Dorsolateral prefrontal cortex (tissue), 122 donors: ENCODE measurements at places on chromosomes 11 and 22. TPM values are rescaled to one million over a fixed set of nuclear protein-coding genes. Genes with fewer than 3 reads are reported as not detected.

DNA sequence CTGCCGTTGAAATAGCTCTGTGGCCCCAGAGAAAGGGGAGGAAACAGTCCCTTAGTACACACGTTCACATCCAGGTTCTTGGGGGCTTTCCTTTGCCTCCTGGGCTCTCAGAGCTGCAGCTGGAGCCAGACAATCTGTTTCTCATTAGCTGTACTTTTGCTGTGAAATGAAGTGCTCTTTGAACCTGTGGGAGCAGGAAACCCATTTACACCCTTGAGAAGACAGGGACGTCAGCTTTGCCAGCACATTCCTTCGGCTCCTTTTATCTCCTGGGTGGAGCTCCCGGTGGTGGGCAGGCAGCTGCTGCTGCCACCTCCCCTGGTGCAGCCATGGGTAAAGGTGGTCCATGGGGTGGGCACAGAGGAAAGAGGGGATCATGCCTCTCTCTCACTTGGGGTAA is 80.6 kb upstream of the TIMP3 start:
- DNase-seq: no peak

DNA sequence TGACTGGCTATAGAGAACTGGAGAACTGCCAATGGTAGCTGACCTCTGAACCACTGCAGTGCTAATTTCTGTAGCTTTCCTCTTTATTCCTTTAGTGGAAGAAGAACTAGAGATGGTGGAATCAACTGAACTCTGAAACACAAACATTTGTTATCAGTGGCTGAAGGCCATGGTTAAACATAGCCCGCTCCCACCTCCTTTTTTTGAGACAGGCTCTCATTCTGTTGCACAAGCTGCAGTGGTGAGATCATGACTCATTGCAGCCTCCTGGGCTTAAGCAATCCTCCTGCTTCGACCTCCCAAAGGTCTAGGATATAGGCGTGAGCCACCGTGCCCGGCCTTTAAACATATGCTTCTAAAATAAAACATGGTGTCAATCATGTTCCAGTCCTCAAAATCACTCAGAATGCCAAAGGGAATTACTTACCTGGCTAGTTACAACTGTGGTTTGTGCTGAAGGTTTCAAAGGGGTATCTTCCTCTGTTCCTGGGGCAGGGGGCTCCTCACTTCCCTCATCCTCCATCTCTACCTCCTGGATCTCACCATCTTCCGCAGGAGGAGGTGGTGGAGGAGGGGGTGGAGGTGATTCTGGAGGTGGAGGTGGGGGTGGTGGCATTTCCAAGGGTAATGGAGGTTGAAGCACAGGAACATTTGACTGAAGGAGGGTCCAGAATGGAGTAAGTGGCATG is 9.0 kb upstream of the AGBL2 start:
- no peak for DNase-seq

GRCh38 chr22:36362932-36363331 is 24.8 kb downstream of the MYH9 start:
- DNase-seq: no peak

Gene OR51B4
- total RNA-seq: 1.2 TPM

Gene C11orf91
- total RNA-seq: not detected

- no peak for DNase-seq
Observed at GRCh38 chr11:1335264-1335810, 25.9 kb upstream of the TOLLIP start.

DNA sequence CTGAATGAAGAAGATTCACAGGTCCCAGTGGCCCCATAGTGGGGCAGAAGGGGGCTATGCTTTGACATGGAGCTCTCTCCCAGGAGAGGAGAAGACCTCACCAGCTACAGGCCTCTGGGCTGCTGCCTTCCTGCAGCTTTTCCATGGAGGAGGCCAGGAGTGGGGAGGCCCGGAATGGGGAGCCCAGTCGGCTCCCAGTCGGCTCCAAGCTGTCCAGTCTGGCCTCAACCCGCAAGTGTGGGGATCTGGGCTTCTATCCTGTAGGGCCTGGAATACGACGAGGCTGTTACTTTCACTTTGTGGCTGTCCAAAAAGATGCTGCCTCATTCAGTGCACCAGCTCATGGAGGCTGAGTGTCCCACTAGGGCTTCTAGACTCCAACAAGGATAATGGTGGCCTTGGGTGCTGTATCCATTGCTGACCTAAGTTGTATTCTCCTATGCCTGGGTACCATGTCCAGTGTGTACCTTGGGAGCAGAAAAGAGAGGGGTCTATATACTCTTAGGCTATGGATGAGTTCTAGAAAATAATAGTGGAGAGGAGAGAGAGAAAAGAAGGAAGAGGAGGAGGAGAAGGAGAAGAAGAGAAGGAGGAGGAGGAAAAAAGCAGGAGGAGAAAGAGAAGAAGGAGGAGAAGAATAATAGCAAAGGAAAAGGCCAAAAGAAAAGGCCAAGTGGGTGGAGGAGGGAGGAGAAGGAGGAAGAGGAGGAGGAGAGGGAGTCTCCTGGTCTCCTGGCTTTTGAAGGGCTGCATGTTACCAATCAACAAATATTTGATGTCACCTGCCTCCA is 1.1 kb downstream of the MYO18B start:
- no peak for DNase-seq

DNA sequence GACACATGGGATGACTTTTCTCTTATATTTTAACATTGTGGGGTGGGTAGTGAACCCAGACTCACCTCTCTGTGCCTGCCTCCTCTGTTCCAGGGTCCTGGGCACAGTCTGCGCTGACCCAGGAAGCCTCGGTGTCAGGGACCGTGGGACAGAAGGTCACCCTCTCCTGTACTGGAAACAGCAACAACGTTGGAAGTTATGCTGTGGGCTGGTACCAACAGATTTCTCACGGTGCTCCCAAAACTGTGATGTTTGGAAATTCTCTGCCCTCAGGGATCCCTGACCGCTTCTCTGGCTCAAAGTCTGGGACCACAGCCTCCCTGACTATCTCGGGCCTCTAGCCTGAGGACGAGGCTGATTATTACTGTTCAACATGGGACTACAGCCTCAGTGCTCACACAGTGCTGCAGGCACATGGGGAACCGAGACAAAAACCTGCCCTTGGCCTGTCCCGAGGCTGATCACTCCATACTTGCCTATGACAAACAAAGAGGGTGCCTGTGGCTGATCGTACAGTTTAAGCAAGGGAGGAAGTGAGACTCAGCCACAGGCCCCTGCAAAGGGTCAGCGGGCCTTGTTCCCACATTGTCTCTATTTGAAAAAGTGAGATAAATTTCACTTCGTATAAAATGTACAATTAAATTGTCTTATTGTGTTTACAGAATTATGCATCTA is 43.7 kb upstream of the TOP3B start:
- DNase-seq: no peak

- no peak for DNase-seq
Observed at GRCh38 chr11:68414496-68415221, 45.9 kb upstream of the PPP6R3 start.

DNA sequence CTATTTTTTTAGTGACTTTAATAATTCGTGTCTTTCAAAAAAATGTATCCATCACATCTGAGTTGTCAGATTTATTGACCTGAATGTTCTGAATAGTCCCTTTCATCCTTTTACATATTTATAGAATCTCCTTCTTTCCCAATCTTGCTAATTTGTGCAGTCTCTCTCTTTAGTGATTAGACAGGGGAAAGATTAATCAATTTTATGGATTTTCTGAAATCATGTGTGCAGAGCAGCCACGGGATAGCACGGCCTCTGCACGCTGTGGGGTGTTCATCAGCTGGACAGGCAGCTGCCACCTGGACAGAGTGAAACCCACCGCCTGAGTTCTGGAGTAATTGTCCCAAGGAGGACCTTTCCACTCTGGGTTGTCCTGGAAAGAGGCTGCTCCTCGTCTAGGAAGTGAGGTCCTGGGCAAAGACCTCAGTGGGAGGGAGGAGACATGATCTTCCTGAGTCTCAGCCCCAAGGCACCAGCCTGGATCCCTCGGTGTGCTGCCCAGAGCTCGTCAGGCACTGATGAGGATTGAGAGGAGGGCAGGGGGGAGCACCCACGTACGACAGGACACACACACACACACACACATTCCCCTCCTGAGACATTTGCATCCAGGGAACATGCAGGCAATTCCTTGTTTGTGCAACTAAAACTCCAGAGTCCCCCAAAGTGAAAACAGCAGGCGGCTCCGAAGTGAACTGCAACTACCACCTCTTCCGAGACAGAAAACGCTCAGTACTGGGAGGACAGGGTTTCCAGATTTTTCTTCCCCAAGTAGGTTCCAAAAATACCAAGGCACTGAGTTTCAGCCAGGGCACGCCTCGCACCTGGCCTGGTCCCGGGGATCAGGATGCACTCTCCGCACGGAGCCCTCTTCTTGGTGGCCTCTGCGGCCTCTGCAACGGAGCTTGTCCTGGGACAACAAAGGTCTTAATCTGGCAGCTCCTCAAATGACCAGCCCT is 22.5 kb upstream of the KRTAP5-6 start:
- DNase-seq: no peak

Gene SCN3B
- 124 TPM for total RNA-seq

DNA sequence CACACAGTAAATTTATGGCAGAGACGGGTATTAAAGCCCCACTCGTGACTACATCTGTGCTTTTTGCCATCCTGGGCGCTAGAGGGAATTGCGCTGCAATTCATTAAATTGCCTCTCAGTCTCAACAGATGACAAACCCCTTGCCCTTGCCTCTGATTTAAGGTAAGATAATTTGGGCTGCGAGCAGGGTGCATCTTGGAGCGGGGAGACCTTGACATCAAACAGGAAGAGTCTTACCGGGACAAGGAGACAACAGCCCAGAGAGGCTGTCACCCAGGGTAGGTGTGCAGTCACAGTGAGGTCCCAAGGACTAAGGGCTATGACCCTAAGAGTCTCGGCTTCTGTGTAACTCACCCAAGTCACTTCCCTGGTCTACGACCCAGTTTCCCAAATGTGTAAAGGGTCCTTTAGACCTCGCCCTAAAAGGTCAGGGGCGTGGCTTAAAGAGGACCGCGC is 449 bp upstream of the TOM1 start:
- no peak for DNase-seq

GRCh38 chr22:22932512-22932941 is 44.9 kb downstream of the IGLL5 start:
- DNase-seq: no peak

Gene OR8H3
- not detected for total RNA-seq

DNA sequence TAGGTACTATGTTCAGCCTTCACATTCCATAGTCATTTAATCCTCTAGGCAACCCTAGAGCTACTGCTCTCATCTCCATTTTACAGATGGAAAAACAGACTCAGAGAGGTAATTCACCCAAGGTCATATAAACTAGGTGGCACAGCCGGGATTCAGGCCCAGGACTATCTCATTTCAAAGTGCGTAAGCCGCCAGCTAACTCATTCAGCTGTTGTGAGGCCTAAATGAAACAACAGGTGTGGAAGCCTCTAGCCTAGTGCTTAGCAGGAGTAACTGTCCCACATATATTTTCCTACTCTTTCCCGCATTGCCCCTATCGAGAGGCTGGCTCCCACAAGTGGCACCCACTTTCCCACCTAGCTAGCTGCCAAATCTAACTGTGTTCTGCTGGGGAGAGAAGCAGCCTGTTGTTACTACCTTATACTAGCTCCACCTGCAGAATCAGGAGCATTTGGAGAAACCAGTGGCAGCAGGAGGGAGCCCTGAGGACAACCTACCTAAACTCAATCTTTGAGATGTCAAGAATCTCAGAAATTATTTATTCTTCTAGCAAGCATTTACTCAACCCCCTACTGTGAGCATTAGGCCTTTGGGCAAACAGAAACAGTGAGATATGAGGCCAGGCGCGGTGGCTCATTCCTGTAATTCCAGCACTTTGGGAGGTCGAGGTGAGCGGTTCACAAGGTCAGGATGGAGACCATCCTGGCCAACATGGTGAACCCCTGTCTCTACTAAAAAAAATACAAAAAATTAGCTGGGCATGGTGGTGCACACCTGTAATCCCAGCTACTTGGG is 20.9 kb downstream of the PRG3 start:
- no peak for DNase-seq

Gene LMNTD2
- 0.42 TPM for total RNA-seq

Gene TRIM29
- 1.0 TPM for total RNA-seq

DNA sequence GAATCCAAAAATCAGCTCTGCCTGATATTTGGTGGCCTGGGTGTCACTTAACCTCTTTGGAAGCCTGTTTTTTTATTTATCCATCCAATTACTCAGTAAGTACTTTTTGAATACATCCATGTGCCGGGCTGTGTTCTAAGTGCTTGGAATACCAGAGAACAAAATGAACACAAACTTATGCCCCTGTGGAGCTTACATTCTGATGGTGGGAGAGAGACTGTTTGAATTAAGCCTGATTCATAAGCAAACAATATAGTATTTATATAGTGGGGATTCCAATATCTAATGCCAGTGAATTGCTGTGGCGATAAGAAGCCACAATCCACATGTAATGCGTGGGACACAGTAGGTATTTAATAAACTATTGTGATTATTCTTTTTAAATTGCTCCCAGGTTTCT is 19.4 kb downstream of the KCNJ5 start:
- DNase-seq: no peak

Gene OVCH2
- total RNA-seq: not detected
